ENCODE measurements at places on chromosomes 5 and 9. TPM values are rescaled to one million over a fixed set of nuclear protein-coding genes. Genes with fewer than 3 reads are reported as not detected.
A peak's percentile ranks its signal among the peaks of the same experiment; 100 is the strongest.

TNFSF8 gene
- not detected for total RNA-seq

RARS1 gene
- 127 TPM for total RNA-seq

PCDHGA12 gene
- 0.79 TPM for total RNA-seq

ACTBL2 gene
- 0.10 TPM for total RNA-seq

PLAC8L1 gene
- total RNA-seq: 3.0 TPM

ZCCHC10 gene
- total RNA-seq: 35.0 TPM

BTNL8 gene
- total RNA-seq: not detected

CRB2 gene
- not detected for total RNA-seq

DNA sequence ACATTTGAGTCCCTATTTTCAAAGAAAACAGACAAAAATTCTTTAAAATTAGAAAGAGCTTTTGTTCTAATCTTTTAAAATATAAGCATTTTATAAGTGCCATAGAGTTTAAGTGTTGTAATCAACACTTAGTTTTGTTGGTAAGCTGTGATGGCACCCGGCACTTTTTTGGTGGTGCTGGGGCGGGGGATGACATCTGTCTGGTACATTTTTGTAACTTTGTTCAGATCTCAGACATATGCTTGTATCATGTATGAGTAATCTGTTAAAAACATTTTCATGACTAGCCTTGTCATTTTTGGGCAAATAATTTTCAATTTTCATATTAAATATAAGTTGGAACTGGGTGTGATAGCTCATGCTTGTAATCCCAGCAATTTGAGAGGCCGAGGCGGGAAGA, 51.7 kb downstream of the UBAP1 start:
- no peak overlapping the region for H3K4me3 ChIP-seq
- H3K36me3 ChIP-seq: peaks cover 62% of the 10 kb centered on the region
- DNase-seq: no peak
- H3K27ac ChIP-seq: no peak overlapping the region
- peaks cover 17% of the 10 kb centered on the region for H3K4me1 ChIP-seq

DNA sequence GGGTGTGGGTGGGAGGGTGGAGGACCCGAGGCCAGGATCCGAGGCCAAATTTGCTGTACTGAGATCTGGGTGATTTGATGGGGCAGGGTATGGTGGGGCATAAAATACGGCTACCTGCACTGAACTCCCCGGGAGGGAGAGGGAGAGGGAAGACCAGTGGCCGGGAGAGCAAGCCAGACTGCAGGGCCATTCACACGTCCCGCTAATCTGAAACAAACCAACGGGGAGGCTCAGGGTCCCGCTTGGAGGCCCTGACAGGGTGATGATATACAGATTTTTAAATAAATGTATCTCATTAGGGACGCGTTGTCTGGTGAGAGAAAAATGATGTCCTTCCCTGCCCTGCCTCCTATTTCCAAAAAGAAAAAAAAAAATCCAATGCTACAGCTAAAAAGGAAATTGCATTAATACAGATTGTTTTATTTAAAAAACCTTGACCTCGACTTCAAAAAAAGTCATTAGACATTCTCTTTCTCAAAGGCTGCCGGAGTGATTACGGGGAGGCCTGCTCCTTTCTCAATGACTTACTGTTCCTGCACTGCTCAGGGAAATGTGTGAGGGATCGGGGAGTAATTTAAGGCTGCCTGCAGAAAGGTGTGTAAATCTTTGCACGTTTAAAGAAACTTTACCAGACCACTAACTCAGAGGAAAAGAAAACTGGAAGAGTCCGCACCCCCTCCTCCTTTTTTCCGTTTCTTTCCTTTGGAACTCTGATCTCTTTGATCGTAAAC, 11.5 kb upstream of the PRRX2 start:
- H3K4me3 ChIP-seq: no peak overlapping the region
- no peak overlapping the region for H3K27ac ChIP-seq
- peaks cover 13% of the 10 kb centered on the region for H3K4me1 ChIP-seq

DNA sequence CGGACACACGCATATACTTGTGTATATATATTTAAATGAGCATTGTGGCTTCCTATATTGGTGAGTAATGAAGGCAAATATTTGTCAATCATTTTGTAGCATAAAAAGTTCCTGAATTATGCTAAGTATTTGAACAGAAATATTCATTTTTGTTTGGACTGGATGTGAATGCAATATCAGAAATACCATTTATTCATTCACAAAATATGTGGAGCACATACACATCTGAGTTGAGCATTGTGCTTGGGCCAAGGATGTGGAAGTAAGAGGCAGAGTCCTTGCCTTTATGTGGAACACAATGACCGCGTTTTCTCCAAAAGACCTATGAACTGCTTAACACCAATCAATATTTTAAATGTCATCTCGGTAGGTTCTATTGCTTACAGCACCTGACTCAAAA, 1086.5 kb downstream of the NR2F1-AS1 start:
- no peaks in the 10 kb centered on the region for H3K36me3 ChIP-seq
- DNase-seq: no peak
- H3K27ac ChIP-seq: no peak overlapping the region
- no peaks in the 10 kb centered on the region for H3K27me3 ChIP-seq
- H3K4me1 ChIP-seq: no peaks in the 10 kb centered on the region

DNA sequence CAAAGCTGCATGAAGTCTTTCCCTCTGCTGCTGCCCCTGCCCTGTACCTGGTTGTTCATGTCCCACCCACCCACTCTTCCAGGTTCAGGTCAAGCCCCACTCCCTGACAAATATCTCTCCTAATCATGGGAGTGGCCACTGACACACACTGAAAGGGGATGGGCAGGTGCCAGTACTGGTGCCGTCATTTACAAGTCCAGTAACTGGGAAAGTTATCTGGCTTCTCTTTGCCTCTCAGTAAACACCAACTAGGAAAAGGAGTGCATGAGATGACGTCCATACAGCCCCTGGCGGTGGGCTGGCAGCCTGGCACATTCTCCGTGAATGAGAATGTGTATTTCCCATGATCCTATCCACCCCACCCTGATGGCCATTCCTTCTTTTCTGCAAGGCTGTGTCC, 225.2 kb downstream of the FSTL4 start:
- no peak overlapping the region for H3K27ac ChIP-seq
- no peaks in the 10 kb centered on the region for H3K36me3 ChIP-seq
- no peaks in the 10 kb centered on the region for H3K4me1 ChIP-seq
- no peak overlapping the region for H3K4me3 ChIP-seq

GRCh38 chr5:174328631-174329299, 283.3 kb downstream of the NSG2 start:
- H3K36me3 ChIP-seq: peaks cover 6% of the 10 kb centered on the region
- peaks cover 22% of the 10 kb centered on the region for H3K4me1 ChIP-seq
- H3K27ac ChIP-seq: peak overlapping the region; percentile 96
- DNase-seq: peak; percentile 71
- H3K27me3 ChIP-seq: peaks cover 13% of the 10 kb centered on the region
- no peak overlapping the region for H3K4me3 ChIP-seq

DNA sequence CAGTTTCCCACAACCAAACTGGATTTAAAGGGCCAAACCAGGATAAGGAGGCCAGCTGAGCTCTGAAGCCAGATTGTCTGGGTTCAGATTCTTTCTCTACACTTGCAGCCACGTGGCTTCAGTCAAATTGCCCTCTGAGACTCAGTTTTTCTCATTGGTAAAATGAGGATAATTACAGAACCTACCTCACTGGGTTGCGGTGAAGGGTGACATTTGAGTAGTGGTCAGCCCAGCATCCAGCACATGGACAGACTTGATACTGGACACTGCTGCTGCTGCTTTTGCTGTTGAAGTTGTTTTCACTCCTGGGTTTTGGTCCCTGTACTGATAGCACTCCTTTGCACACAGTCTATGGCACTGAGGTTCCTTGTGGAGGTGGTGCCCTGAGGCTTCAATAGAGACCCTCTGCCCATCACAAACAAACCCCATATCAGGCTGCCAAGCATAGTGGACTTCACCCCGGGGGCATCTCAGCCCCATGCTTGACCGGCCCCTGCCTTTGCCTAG, 25.7 kb upstream of the CDKN2AIPNL start:
- no peaks in the 10 kb centered on the region for H3K27me3 ChIP-seq
- peak overlapping the region; percentile 63 for H3K4me3 ChIP-seq
- peak overlapping the region; percentile 98 for H3K27ac ChIP-seq
- no peaks in the 10 kb centered on the region for H3K36me3 ChIP-seq

GRCh38 chr5:75574791-75575190, 36.5 kb upstream of the ANKDD1B start:
- H3K36me3 ChIP-seq: peaks cover 35% of the 10 kb centered on the region
- H3K27me3 ChIP-seq: no peaks in the 10 kb centered on the region
- no peak for DNase-seq
- H3K4me3 ChIP-seq: no peak overlapping the region

GRCh38 chr9:27572566-27572917, 739 bp downstream of the C9orf72 start:
- peak; percentile 54 for DNase-seq
- H3K27ac ChIP-seq: peak overlapping the region; percentile 100
- H3K4me1 ChIP-seq: peaks cover 14% of the 10 kb centered on the region
- no peaks in the 10 kb centered on the region for H3K36me3 ChIP-seq
- H3K4me3 ChIP-seq: peak overlapping the region; percentile 83
- no peaks in the 10 kb centered on the region for H3K27me3 ChIP-seq

- DNase-seq: no peak
- peaks cover 48% of the 10 kb centered on the region for H3K4me1 ChIP-seq
- H3K27ac ChIP-seq: peak overlapping the region; percentile 83
- no peaks in the 10 kb centered on the region for H3K27me3 ChIP-seq
- peak overlapping the region; percentile 79 for H3K4me3 ChIP-seq
Observed at GRCh38 chr9:131397100-131397790, 3.4 kb downstream of the PRRC2B start.

DNA sequence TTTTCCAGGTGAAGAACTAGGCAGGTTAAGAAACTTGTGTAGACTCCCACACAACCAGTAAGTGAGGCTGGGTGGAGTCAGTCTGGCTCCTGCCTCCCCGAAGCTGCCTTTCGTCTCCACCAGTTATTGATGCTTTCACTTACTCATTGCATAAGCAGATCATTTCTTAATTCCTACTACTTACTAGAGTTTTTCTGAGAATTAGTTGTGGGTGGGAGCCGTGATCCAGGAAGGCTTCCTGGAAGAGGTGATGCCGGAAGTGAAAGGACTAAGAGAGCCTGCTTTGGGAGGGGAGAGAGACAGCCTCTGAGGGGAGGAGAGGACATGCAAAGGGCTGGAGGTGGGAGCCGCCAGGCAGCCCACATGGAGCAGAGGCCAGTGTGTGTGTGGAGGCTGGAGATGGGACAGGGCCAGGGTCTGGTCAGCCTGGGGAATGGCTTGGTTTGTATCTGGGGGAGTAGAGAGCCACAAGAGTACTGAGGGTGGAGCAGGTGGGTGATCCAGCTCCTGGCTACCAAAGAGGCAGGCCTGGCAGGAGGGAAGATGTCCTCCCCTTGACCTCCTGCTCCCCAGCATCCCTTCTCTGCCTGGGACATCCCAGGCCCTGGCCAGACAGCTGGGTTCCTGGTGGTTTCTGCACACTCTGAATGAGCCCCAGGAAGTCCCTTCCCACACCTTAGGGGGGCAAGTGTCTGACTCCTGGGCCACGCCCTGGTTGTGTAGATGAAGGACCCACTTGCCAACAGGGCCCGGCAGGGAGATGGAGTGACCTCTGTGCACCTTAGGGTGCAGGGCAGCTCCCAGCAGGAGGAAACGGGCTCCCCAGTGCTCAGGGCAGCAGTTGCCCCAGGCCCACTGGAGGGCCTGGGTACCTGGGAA, 12.2 kb upstream of the CARD19 start:
- no peaks in the 10 kb centered on the region for H3K36me3 ChIP-seq
- H3K4me3 ChIP-seq: no peak overlapping the region
- no peak for DNase-seq

- no peaks in the 10 kb centered on the region for H3K36me3 ChIP-seq
- H3K4me3 ChIP-seq: peak overlapping the region; percentile 64
- H3K27ac ChIP-seq: peak overlapping the region; percentile 63
Observed at GRCh38 chr5:1003296-1003937, 5.2 kb upstream of the NKD2 start.

DNA sequence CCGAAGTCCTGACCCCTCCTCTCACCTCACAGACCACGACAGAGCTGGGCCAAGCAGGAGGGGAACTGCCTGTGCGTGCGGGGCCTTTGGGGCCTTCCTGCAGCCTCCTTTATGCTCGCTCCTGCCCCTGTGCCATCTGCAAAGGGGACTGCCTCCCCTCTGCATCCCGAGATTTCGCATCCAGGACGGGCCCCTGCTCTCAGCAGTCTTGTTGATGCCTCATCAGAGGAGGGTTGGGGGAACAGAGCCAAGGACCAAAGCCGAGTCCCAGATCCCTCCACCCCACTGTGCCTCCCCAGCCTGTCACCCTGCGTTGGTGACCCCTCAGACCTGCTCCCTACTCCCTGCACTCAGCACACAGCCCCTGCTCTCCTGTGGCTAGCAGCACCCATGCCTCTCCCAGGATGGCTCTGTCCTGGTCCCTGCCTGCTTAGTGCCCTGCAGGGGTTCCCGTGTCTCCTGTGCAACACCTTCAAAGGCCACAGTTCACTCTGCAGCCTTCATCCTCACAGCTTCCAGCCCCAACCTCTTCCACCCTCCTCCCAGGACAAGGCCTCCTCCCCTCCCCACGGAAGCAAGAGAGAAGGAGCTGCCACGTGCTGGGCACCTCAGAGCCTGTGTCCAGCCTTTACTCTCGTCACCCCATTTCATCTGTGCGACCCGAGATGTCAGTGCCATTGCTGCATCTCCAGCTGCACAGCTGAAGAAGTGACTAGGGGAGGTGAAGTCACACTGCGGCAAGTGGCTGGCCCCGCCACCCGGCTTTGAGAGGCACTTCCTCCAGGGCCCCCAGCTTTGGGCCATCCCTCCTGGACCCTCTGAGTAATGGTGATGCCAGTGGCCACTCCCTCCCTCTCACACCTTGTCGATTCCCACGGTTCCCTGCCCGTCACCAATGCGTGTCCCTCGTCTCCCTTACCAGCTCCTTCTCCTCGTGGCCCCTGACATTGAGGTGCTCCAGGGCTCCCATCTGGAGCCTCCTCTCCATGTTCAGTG, 62.6 kb upstream of the LRRTM2 start:
- no peaks in the 10 kb centered on the region for H3K4me1 ChIP-seq
- no peaks in the 10 kb centered on the region for H3K27me3 ChIP-seq
- peaks cover 74% of the 10 kb centered on the region for H3K36me3 ChIP-seq
- no peak overlapping the region for H3K4me3 ChIP-seq
- H3K27ac ChIP-seq: peak overlapping the region; percentile 68

DNA sequence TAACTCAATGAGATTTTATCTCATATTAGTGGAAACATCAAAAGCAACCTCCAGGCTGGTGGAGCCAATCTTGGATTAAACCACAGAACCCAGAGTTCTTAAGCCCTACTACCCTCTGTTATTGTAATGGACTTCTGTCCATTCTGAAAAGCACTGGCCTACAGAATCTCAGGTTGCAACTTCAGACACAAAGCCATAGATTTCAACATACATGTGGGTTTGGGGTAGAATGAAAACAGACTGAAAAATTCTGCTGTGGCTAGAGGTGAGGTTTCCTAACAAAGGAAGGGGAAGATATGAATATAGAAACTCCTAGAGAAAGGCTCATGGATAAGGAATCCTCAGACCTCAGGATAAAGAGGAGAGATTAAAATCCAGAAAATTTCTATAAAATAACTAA, 569.8 kb upstream of the RIOK2 start:
- no peak for DNase-seq
- peaks cover 6% of the 10 kb centered on the region for H3K4me1 ChIP-seq
- H3K4me3 ChIP-seq: no peak overlapping the region
